ENCODE measurements at places on chromosomes 4 and X.

- DNase-seq, result no peak
Observed at GRCh38 chr4:122928930-122929329, 6.5 kb upstream of the NUDT6 start.

DNA sequence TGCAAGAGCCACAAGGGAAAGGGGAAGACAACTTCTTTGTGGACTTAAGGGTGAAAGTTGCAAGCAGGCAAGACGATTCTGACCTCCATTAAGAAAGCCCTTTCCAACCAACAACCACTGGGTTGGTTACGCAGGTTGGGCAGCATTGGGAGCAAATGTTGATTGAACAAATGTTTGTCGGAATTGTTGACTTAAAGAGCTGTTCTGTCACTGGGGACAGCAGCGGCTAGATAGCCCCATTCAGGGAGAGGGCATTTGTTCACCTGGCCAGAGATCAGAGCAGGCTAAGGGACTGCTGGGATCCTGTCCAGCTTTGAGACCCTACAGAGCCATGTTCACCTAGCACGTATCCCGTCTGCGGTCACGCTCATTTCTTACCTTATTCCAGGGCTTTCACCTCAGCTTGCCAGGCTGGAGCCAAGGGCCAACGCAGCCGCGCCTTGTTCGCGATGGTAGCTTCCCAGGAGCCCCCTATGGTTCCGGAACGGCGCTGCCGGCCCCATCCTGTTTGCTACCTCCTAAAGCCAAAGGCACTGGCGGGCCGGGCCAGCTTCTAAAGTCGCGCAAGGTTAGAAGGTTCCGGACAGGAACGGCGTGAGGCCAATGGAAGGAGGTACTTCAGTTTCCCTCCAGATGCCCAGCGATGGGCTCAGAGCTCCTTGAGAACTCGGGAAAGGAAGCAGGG, 24.6 kb downstream of the F9 start:
- DNase-seq, result no peak

GRCh38 chr4:176654565-176655216, 138.0 kb downstream of the VEGFC start:
- no peak for DNase-seq

- no peak for DNase-seq
Observed at GRCh38 chr4:133081246-133081645, 67.8 kb upstream of the PCDH10 start.

- DNase-seq, result peak; percentile 22
Observed at GRCh38 chr4:153652051-153652784, 31.9 kb upstream of the TLR2 start.

DNA sequence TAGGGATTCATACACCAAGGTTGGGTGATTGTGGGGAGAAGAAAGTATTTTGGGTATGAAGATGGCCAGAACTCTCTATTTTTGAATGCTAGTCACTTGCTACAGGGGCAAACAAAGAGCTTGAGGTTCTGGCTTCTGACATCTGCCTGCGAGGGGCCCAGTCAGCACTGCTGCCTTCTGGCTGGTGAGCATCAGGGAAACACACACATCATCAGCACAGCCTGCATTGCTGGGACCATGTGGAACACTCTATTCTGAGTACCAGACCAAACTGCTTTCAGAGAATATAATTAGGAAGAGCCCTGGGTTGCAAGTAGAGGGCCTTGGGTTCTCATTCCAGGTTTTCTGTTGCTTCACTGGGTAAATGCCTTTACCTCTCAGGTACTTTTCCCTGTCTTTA, 14.1 kb downstream of the TRPC5 start:
- DNase-seq, result no peak

GRCh38 chr4:99790796-99791617, 25.6 kb upstream of the DAPP1 start:
- peak; percentile 57 for DNase-seq

GRCh38 chr4:4729206-4729605, 130.3 kb upstream of the MSX1 start:
- no peak for DNase-seq

DNA sequence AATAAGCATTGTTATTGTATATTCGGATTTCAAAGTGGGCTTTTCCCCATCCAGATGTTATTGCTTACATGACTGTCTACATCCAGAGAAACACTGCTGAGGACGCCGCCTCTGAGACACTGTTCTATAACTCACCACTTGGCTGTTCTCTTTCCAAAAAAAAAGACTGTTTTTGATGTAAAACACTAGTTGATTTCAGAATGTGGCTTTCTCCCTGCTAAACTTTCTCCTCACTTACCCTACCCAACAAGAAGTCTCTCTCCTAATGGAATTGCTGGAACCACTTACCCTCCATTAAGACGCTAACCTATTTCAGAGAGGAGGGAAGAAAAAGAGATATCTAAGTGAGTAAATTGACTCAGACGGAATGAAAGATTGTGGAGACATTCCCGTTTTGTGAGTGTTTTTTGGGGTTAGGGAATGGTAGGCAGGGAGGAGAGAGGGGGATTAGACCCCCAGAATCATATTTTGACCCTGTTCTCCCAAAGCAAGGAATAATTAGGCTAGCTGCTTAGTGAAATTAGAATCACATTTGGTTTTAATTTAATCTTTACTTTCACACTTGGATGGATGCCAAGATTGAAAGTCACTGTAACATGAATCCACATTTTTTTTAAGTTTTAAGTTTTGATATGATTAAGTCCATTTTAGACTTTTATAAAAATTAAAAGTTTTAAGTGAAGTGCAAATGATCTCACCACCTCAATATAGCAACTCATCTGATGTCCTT, 174.9 kb downstream of the CHIC2 start:
- DNase-seq, result no peak

DNA sequence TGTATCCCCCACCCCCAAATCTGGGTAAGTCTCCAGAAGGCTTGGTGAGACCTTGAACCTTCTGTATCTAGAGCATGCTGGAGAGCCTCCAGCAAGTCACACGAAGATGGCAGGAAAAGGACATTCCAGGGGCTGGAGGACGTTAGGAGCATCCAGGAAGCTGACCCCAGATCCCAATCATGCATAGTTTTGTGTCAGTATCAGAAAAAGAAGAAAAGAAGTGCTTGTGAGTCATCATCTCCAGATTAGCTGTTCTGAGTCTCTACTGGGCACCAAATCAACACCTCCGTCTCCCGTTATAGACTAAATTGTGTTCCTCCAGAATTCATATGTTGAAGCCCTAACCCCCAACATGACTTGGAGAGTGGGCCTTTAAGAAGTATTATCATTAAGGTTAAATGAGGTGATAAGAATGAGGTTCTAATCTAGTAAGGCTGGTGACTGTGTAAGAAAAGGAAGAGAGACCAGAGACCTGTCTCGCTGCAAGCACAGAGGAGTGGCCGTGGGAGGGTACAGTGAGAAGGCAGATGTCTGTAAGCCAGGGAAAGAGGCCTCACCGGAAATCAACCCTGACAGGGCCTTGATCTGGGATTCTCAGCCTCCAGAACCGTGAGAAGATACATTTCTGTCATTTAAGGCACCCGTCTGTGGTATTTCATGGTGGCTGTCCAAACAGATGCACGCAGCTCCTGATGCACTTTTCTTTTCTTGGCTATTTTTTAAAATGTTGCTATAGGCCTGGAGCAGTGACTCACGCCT, 38.1 kb upstream of the CLDN24 start:
- DNase-seq, result no peak

DNA sequence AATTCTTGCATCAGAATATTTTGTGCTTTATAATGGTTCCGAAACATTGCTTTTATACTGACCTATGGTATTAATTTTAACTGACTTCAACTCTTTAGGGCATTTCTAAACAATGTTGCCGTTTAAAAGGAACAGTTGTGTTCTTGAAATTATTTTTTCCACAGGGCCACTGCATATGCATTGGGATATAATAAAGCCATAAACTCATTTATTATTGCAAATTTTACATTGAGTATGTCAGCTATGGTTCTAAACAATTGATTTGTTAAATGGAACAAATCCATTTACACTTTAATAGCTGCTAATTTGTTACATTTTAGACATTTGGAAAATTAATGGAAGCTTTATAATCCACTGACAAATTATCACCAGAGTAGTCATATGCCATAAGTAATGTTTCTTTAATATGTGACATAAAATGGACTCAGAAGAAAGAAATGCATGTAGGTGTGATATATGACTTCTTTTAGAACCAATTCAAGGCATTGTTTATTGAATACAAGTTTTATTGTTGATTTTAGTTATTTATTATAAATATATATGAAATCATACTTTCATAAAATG, 553.3 kb downstream of the TLL1 start:
- no peak for DNase-seq

DNA sequence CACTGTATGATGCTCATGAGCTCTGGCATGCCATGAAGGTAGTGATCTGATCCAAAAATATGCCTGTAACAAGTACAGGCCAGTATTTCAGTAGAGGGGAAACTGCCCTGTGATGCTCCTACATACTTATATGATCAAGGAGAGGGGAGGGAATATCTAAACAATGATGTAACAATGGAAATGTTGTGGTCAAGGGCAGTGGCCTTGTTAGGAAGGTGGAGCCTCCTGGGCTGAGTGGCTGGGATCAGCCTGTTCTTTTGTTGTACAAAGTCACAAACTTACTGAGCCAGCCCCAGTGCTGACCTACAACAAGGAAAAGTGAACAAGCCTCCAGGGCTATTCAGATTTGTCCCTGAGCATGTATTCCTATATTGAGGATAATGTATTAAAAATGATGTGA, 70.3 kb downstream of the ANXA10 start:
- peak; percentile 8 for DNase-seq

DNA sequence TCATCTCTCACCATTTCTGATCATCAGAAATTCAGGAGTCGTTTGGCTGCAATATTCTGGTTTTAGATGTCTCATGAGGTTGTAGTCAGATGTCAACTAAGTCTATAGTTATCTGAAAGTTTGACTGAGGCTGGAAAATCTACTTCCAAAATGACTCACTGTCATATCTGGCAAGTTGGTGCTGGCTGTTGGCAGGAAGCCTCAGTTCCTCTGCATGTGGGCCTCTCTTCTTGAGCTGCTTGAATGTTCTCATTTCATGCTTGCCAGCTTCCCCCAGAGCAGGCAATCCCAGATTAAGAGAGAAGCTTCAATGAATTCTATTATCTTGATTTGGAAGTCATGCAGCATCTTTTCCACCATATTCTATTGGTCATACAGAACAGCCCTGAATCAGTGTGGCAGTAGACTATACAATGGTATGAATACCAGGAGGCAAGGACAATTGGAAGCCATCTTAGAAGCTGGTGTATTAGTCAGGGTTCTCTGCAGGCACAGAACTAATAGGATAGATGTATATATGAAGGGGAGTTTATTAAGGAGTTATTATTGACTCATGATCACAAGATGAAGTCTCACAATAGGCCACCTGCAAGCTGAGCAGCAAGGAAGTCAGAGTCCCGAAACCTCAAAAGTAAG, 46.8 kb upstream of the ELF2 start:
- DNase-seq, result no peak

GRCh38 chr4:6566391-6567190, 8.4 kb upstream of the MAN2B2 start:
- no peak for DNase-seq

- DNase-seq, result peak; percentile 5
Observed at GRCh38 chrX:7574325-7574724, 268.6 kb upstream of the VCX start.

- no peak for DNase-seq
Observed at GRCh38 chr4:2837110-2837903, 6.3 kb upstream of the ADD1 start.

DNA sequence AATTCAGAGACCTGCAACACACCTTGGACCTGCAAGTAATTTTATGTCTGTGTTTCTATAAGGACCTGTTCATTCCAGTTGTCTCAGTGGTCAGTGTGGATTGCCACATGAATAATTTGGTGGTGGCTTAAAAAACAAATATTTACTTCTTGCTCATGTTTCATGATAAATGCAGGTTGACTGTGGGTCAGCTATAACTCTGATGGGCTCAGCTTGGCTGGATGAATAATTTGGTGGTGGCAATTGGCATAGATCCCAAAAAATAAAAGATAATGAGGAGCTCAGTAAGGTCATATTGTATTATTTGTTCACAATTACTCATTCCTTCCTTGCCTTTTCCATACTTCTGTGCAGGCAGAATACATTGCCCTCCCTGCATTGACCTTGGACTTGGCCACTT, 18.9 kb upstream of the SCRG1 start:
- DNase-seq, result no peak

DNA sequence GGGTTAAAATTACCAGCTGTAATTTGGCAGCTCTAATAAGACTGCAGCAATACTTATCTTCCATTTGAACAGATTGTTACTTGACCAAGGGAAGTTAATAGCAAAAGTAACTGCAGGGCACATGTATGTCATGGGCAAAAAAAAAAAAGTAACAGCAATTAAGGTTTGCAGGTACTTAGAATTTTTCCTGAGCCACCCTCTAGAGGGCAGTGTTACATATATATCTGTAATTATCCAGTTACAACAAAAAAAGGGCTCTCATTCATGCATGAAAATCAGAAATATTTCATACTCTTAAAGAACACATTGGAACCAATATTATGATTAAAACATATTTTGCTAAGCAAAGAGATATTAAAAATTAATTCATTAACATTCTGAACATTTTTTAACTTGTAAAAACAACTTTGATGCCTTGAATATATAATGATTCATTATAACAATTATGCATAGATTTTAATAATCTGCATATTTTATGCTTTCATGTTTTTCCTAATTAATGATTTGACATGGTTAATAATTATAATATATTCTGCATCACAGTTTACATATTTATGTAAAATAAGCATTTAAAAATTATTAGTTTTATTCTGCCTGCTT, 25.1 kb downstream of the XIAP start:
- DNase-seq, result peak; percentile 20

GRCh38 chrX:18203631-18204030, 17.1 kb downstream of the BEND2 start:
- no peak for DNase-seq

DNA sequence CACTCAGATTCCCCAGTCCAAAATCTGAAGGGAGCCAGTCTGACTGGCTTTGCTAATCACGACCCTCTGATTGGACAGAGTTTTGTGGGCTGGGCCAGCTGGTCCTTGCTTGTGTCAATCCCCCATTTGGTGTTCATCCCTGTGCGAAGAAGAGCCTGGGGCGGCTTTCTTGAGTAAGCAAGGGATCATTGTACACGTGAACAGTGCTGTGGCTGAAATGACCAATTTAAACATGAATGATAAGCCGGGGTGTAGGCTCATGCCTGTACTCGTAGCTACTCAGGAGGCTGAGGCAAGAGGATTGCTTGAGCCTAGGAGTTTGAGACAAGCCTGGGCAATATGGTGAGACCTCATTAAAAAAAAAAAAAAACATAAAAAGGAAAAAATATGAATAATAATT, 379.1 kb downstream of the RAPGEF2 start:
- DNase-seq, result peak; percentile 22

GRCh38 chrX:122279746-122280145, 904.3 kb upstream of the GRIA3 start:
- no peak for DNase-seq

DNA sequence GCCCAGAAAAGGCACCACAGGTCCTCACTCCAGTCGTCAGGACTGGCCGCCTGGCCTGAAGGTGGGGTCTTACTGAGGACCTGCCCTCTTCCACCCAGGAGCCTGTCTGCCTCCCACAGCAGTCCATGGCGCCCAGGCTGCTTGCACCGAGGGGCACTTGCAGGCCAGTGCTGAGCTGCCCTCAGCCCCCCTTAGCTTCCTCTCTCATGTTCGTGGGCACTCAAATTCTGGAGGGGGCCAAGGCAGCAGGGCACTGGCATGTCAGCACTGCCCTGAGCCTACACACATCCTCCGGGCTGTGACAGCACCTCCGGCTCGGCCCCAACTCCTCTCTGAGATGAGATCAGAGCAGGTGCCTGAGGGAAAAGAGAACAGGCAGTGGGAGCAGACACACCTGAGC, 27.2 kb upstream of the ZBTB33 start:
- DNase-seq, result no peak
